ENCODE measurements at places on chromosomes 1 and 21.

DNA sequence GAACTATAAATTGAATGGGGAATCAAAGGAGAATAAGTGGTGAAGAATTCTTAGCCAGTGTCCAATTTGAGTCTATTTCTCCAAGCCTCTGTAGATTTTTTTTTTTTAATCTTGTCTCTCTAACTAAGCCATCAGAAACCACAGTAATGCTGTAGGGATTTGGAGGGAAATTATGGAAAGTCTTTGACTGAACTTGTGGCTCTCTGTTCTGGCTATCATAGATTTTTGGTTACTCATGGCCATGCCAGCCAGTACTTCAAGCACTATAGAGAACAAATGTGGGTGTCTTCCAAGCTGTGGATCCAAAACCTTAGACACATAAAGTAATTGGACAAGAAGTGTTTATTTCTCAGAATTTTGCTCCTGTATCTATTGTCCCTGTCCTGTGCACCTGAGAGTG lies 147.9 kb downstream of the LRRC40 start:
- no peak for DNase-seq

- DNase-seq, result no peak
Measured at GRCh38 chr1:229554886-229555621, 3.5 kb downstream of the ABCB10 start.

- DNase-seq, result no peak
Measured at GRCh38 chr1:41578712-41579335, 94.3 kb upstream of the EDN2 start.

DNA sequence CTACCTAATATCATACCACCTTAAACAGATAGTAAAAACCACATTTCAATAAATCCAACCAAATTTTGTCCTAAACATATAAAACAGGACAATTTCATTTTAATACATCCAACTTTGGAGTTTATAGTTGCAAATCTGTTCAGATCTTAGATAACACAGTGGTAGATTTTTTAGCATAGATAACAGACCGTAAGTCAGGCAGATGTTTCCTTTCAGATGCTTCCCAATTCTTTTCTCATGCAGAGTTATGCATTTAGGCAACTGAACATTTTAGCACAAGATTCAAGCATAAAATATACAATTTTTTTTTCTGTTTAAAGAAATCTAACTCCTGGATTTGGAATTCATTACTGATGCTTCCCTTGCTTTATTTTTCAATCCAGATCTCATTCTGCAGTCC lies 156.5 kb upstream of the ZNHIT6 start:
- DNase-seq, result no peak

- DNase-seq, result no peak
Measured at GRCh38 chr1:38420666-38421065, 374.1 kb upstream of the POU3F1 start.

DNA sequence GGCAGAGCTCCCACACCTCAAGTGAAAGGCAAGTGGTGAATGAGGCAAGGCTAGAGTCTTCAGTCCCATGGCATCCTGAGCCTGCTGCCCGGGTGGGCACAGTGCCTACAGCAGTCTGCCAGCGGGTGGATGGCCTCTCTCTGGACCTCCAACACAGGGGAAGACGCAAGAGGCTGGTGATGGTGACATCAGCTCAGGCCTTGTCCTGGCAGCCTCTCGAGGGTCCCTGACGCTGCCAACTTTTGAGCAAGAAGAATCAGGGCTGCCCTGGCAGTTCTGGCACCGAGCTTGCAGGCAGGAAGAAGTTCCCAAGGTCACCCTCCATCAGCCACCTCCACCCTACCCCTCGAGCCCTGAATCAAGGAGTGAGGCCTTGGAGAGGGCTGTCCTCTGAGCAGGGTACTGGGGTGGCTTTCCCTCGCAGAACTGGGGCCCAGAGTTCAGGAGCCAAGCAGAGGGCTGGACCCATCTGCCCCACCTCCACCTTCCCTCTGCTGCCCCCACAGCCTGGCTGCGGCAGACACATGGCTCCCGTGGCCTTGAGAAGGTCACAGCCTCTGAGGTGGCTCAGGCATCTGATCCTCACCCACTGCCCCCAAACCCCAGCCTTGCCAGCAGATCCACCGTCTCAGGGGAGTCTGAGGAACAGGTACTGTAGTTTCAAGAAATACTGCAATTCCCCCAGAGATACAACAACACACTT lies 5.8 kb downstream of the RAP1GAP start:
- DNase-seq, result no peak

DNA sequence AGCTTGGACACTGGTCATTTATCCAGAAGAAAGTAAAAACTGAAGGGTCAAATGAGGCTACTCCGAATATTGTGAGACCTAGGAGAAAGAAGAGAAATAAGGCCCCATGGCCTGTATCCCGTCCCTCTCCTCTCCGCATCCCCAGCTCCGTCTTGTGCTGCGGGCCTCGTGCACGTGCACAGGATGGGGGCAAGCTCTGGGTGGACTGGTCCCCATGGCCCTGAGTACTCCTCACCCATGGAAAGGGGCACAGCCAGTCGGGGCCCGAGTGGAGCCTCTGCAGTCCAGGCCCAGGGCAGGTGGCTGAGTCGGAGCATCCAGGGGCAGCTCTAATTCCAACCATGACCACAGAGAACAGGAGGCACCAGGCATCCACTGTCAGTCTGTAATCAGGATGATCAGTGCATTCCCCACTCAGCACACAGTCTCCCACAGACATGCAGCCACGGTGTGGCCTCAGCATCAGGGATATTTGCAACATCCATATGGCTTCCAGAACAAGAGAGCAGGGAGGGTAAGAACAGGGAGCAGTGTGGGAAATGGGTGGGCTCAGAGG lies 12.5 kb upstream of the OLIG1 start:
- DNase-seq, result no peak

GRCh38 chr1:176119549-176119948 lies 87.5 kb downstream of the COP1 start:
- DNase-seq, result no peak

DNA sequence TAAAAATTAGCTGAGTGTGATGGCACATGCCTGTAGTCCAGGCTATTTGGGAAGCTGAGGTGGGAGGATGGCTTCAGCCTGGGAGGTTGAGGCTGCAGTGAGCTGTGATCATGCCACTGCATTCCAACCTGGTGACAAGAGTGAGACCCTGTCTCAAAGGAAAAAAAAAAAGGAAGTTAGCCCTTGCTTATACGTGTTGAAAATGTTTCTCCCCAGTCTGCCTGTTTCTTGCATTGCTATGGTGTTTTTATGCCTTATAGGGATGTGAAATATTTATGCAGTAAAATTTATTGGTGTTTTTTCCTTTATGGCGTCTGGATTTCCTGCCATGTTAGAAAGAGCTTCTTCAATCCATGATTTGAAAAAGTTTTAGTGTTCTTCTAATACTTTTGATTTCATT lies 3.6 kb upstream of the RERE start:
- DNase-seq, result no peak

DNA sequence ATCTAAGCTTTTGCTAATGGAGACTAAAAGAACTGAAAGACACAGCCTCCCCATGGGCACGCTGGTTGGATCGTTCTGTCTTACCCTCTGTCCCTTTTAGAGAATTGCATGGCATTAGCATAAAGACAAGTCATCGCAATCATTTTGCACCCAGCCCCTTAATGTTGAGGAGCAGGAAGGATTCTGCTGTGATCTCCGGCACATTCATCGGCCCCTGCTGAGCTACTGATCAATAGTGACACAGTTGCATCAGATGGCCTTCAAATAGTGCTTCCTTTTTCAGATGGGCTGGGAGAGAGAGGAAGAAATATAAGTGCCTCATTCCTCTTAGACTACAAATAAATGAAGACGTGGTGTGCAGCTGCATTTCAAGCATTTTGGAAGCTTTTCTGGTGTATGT lies 75.4 kb downstream of the NOS1AP start:
- peak; percentile 69 for DNase-seq

- DNase-seq, result no peak
Measured at GRCh38 chr1:73832276-73833181, 365.4 kb downstream of the LRRIQ3 start.

DNA sequence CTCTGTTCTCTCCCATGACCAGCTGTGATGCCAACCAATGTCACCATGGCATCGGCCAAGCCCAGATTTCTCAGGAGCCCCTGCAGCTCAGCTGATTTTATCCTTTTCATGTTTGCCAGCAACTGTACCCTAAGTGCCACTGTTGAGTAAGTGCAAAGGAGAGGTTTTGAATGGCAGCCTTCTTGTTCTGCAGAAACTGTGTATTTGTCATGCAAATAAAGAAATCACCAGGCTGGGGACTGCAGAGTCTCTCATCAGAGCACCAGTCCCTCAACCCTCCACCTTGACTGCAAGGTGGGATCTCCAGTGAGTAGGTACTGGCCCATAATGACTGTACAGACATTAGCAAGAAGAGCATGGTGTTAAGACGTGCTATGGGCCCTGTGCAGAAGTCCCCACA lies 26.6 kb downstream of the C8B start:
- DNase-seq, result no peak

GRCh38 chr1:54309631-54310366 lies 96.4 kb downstream of the SSBP3 start:
- peak; percentile 82 for DNase-seq

GRCh38 chr21:26003404-26003803 lies 167.2 kb downstream of the APP start:
- no peak for DNase-seq

GRCh38 chr1:211393203-211393602 lies 66.6 kb downstream of the TRAF5 start:
- DNase-seq, result no peak

GRCh38 chr1:225428068-225428880 lies 436 bp upstream of the LBR start:
- DNase-seq, result peak; percentile 73

- no peak for DNase-seq
Measured at GRCh38 chr1:85630493-85630892, 49.9 kb downstream of the CCN1 start.

DNA sequence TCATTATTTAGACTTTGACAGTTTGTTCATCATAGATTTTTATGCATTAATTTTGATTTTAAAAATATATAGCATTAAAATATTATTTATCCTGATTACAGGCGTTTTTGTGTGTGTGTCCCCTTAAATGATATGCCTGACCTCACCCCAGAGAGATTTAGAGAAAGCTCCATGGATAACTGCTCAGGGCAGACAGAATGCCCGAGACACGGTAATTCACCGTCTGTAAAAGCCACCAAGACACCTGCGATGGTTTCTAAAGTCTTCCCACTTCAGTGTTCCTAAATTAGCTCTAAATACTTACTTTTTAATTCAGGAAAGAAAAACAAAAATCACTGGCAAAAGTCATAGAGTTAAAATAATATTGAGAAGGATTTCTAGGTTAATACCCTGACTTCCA lies 350.6 kb upstream of the RUNX1 start:
- peak; percentile 37 for DNase-seq

DNA sequence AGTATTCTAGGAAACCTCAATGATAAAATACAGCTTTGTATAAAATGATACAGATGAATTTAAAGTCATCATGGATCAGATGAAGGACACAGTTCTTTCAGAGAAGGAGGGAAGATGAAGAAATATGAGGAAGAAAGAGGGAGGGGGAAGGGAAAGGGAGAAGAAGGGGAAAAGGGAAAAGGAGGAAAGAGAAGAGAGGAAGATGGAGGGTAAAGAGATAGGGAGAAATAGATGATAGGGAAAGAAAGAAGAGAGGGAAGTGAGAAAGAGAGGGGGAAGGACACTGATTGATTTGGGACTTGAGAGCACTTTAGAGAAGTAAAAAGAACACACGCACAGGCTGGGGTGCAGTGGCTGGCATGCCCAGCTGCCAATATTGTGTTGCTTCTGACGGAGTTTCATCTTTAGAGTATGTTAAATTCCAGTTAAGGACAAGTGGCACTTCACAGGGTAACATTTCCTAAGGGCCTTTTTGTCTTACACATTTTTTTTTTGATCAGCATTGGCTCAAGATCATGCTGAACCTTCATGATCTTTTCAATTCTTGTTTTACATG lies 235.9 kb upstream of the DMRTA2 start:
- peak; percentile 65 for DNase-seq

DNA sequence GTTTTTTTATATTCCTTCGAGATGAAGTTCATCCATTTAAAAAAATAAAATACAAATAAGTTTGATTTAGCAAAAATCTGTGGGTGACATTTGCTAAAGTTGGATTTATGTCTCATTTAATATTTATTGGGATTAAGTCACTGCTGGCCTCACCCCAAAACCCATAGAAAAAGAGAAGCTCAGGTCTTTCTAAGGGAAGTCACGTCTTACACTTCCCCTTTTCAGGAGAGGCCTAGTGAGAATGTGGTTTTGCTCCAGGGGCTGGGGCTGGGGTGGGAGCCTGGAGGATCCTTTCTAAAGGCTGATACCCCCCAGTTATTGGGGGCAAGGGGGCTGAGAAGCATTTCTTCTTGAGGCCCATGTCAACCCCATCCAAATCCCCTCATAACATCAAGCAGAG lies 300.3 kb downstream of the DSCAM start:
- DNase-seq, result no peak

- no peak for DNase-seq
Measured at GRCh38 chr1:37325509-37326437, 148.6 kb upstream of the ZC3H12A start.

GRCh38 chr1:173478094-173478674 lies 1.0 kb downstream of the PRDX6 start:
- peak; percentile 3 for DNase-seq

GRCh38 chr1:238672806-238673205 lies 713.6 kb upstream of the CHRM3 start:
- DNase-seq, result no peak

GRCh38 chr1:206891412-206891811 lies 5.8 kb upstream of the IL24 start:
- DNase-seq, result no peak

- DNase-seq, result peak; percentile 6
Measured at GRCh38 chr21:31879241-31879650, 6.4 kb downstream of the HUNK start.

DNA sequence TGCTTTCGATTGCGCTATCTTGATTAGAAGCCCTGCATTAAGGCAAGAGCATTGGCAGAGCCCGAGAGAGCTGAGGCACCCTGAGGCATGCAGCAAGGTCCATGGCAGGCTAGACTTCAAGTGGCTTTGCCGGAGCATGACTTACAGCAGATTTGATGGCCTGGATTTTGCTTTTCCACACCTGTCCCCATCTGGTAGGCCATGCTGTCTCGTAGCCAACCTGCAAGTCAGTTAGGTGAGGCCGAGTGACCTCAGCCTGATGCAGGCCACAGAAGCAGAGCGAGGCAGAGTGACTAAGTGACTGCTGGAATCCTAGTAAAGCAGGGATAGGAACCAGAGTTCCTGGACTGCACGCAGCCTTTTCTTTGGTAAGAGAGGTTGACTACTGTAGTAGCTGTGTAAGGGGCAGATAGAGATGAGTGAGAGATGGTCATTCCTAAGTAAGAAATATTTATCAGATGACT lies 148.9 kb downstream of the PBX1 start:
- DNase-seq, result no peak

DNA sequence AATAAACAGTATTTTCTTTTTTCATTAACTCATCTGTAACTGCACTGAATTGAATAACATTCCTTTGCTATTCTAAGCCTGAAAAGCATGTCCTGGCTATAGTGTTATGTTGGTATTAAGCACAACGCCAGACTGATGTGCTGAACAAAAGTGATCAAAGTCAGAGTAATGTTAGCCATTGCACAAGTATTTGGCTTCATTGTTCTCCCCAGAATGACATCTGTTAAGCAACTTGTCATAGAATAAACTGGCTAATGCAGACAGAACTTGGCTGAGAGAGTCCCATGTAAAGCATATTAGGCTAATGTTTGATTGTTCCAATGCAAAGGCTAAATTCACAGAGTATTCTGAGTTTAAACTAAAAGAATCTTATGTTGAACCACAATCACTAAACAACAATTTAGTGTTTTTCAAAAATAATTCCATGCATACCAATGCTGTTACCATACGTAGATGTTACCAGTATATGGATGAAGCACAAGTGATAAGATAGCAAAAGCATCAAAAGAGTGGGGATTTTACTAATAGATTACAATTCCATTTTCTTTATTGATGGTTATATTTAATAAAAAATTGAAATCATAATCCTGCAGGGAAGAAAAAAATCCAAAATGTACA lies 235.3 kb upstream of the DMRTA2 start:
- no peak for DNase-seq

Measured in DMS79 treated with DMSO at 0.1 percent for 48 hours (cell line).